ENCODE measurements at places on chromosomes 2 and 18.

- DNase-seq = no peak
Observed at GRCh38 chr2:150624001-150624401, 136.5 kb upstream of the RND3 start.

- no peak for DNase-seq
Observed at GRCh38 chr18:71329114-71329513, 1040.3 kb downstream of the SOCS6 start.

- DNase-seq = no peak
Observed at GRCh38 chr18:74796211-74796610, 198.5 kb downstream of the ZNF407 start.

- peak; percentile 40 for DNase-seq
Observed at GRCh38 chr2:232276733-232277313, 101.7 kb upstream of the ALPP start.

GRCh38 chr18:10368456-10369453, 85.7 kb upstream of the APCDD1 start:
- no peak for DNase-seq

- no peak for DNase-seq
Observed at GRCh38 chr2:85257970-85258605, 69.7 kb downstream of the TGOLN2 start.

DNA sequence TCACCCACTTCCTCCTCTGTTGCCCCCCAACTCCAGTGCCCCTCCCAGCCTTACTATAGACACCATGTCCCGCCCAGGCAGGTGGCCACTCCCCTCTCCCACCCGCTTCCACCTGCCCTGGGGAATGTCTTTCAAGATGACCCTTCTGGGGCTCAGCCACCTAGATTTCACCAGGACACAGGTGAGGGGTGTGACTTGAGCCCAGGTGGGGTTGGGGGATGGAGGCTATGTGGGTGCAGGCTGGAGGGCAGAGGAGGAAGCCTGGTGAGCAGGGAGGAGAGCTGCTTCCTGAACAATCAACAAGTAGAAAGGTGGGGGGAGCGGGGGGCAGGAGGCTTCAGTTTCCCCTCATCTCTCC, 8.7 kb downstream of the ADRA2B start:
- DNase-seq = peak; percentile 9

- DNase-seq = no peak
Observed at GRCh38 chr2:3113122-3113521, 264.5 kb downstream of the EIPR1 start.

DNA sequence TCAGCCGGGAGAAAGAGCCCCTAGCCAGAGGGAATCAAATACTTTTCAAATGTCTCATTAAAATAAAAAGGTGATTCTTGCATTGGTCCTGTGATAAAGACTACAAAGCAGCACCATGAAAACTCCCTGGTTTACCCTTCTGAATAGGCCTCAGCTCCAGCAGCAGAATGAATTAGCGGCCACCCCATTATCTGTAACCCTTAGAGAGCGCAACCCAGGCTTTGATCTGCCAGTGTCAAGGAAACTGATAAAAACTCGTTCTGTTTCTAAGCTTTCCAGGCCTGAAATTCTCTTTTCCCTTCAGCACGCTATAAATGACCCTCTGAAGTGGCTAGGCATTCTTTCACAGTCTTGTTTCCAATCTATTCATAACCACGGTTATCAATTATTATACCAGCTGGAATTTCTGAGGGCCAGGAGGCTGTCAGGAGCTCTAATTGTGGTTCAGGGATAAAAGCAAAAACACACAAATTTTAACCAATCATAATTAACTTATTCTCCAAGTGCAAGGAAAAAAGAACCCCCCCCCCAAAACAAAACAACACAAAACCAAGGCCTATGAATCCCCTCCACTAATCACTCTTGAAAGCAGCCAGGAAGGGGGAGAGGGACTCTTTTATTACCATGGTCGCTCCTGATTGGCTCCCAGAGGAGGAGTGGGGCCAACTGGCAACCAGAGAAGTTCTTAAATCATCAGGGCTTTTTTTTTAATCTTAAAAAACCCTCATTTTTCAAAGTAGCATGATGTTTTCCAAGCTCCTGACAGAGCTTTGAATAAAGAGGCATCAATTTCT, 258.9 kb downstream of the CYRIA start:
- DNase-seq = no peak

DNA sequence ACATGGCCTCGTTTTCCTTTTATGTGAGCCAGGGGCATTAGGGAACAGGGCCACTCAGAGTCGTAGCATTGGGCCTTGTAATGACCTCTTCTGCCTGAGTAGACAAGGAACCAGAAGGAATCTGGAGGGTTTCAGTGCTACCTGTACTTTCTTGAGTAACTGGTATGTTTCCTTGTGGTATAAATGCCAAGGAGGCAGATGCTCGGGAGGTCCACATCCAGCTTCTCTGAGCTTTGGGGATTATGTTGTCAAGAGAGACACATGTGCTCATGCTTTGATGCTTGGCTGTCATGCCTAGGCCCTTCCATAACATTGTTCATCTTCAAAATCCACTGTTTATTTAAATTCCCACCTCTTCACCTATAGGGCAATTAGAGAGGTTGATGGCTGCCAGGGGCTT, 26.3 kb downstream of the FOSL2 start:
- DNase-seq = no peak

- DNase-seq = no peak
Observed at GRCh38 chr2:9189901-9190300, 16.7 kb upstream of the ASAP2 start.

GRCh38 chr18:35572644-35573043, 8.9 kb upstream of the GALNT1 start:
- no peak for DNase-seq

- no peak for DNase-seq
Observed at GRCh38 chr2:164913640-164914350, 41.5 kb downstream of the SLC38A11 start.

GRCh38 chr2:59733970-59734369, 819.5 kb downstream of the BCL11A start:
- no peak for DNase-seq

- peak; percentile 56 for DNase-seq
Observed at GRCh38 chr2:230885463-230886130, 20.9 kb downstream of the ITM2C start.
